MCF 10A (cell line): ENCODE measurements at places on chromosomes 12 and 14.

DNA sequence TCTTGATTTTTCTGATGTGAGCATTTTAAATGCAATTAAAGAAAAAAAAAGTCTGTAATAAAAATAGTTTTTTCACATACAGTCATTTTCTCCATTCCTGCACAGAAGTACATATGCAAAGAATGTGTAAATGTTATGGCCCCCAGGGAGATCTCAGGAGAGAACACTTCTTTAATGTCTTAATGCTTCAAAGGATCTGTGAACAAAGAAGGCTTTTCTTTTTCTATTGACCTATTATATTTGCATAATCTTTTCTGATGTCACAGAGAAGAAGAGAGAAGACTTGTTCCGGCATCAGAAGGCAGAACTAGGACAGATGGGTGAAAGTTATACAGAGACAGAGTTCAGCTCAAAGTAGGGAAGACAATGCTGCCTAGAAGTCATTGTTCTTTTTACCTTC, 413.5 kb upstream of the STXBP6 start:
- DNase-seq = no peak

- no peak for DNase-seq
These were observed 587 bp upstream of the C12orf75 start for GRCh38 chr12:105329926-105330282.

- DNase-seq = no peak
These were observed 138.3 kb downstream of the PLXNC1 start for GRCh38 chr12:94286583-94287244.

DNA sequence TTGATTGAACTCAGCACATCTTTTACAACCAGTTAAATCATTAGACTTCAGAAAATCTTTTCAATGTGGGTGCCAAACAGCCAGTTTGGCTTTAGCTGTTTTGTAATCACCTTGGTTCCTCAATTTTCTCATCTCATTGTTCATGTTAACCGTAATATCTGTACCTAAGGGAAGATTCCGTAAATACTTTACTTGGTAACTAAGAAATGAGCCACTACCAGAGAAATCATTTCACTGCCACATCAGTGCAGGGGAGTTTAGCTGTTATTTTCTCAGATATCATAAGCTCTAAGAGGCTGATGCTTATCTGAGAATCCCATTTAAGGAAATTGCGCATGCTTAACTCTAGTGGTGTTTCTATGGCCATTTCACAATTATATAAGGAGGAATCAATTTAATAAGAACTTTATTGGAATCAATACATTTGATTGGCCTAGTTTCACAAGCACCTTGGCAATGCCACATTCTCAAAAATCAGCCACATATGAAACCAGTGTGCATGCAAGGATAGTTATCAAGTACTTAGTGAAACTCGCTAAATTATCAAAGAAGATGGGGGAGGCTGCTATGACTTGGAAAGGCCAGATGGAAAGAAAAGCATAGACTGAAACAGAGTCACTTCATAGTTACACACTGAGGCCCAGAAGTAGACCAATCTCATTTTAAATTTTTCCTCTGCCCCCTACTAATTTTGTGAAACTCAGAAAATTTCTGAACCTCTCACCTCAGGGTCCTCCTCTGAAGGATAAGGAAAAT, 28.1 kb upstream of the IL22 start:
- DNase-seq = no peak

DNA sequence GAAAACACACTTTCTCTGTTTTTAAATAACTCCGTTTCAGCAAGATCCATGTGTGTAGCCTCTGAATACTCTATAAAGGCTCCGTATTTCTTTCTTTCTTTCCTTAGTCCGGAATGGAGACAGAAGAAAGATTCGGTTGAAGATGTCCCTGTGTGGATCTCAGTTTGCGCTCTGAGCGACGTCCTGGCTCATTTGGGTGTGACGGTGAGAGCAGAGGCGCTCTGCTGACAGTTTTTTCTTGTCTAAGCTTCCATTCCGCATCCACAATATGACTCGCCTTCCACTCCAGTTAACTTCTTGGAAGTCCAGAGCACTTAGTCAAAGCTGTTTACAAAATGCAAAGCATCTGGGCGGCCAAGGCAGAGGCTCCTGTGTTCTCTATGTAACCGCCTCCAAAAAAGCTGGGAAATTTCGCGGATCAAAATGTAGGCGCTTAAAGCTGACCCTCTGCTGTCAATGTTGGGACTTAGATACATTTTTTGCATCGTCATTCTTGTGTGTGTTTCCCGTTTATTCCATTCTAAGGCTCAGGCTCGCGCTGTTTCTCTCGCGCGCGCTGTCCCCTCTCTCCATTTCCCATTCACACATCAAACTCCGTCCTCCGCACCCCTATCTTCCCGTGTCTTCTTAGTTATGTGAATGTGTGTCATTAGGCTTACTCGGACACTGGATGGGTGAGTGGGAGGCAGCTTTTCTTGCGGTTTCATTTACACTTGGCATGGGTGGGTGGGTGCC, 880 bp upstream of the FLRT2 start:
- peak; percentile 64 for DNase-seq

- DNase-seq = no peak
These were observed 260.8 kb upstream of the AMIGO2 start for GRCh38 chr12:47340411-47341015.

DNA sequence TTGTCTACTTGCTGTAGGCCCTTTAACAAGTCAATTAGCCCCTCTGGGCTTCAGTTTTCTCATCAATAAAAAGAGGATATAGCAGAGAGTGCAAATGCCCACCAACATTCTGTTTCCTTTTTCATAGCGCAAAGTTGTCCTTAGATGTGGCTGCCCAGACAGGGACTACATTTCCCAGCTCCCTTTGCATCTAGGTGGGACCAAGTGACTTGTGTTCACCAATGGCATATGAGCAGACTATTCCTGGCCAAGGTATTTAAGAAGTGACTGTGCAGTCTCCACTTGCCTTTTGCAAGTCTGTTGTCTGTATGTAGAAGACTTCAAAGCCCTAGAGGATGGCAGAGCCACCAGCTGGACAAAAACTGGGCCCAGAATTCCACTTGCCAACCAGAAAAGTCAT, 59.7 kb downstream of the DAO start:
- DNase-seq = peak; percentile 24

- no peak for DNase-seq
These were observed 10.2 kb downstream of the DLST start for GRCh38 chr14:74891870-74892269.

DNA sequence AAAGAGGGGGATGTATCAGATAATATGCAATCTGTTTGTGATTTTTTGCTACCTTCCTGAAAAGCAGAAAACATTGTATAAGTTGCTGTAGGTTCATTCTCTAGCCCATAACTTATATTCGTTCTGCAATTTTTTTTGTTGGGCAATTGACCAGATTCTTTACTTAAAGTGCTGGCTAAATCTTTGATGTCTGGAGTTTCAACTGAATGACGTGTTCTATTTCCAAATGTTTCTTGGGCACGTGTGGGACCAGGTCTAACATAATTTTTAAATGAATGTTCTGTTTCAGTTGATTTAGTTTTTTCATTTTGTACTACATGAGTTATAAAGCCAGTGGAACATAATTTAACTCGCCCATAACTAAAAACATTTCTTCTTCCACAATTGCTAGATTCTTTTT, 3.8 kb downstream of the MLH3 start:
- no peak for DNase-seq

DNA sequence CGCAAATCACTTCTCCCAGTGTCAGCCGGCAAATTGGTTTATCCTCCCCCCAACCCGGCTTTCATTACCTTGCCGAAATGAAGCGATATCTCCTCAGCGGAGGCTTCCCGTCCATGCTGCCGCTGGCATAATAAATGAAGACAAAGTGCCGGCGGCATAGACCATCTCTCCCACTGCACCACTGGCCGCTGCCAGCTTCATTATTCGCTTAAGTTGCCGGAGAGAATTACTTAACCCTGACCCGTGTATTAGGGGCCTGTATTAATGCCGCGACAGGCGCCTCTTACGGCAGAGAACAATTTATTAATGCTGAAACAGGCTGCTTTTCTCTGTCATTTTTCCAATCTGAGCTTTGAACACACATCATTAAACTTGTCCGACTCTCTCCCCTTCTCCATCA, 17.5 kb upstream of the GPATCH2L start:
- no peak for DNase-seq

- no peak for DNase-seq
These were observed 468.1 kb downstream of the NPAS3 start for GRCh38 chr14:33406766-33407165.

DNA sequence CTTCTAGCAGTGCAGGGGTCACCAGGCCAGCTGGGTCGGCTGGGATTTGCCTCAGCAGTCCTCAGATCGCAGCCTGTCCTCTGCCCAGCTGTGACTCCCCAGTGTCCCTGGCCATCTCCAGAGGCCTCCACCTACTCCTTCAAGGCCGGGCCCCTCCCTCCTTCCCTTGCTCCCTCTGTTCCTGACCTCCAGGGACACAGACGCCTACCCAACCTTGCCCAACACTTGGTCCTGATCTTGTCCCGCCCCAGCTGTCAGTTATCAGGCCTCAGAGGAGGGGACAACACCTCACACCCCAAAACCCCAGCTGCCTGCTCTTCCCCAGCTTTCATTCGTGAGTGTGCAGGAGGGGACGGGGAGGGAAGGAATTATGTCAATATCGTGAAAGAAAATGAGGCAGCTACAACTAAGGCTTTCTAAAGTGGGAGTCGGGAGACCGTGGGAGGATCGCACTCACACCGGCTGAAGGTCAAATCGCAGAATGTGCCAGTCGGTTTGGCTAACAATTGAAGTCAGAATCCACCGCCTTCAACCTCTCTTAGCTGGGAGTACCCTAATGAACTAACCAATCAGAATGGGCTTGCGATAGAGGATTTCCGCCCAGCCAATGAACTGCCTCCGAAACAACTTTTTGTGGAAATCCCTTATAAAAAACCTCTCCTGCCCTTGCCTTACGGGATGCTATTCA, 9.4 kb upstream of the PLBD2 start:
- no peak for DNase-seq

- DNase-seq = no peak
These were observed 234.7 kb downstream of the CCDC91 start for GRCh38 chr12:28424965-28425364.

GRCh38 chr14:83120187-83120586, 1586.5 kb upstream of the SEL1L start:
- DNase-seq = peak; percentile 17

DNA sequence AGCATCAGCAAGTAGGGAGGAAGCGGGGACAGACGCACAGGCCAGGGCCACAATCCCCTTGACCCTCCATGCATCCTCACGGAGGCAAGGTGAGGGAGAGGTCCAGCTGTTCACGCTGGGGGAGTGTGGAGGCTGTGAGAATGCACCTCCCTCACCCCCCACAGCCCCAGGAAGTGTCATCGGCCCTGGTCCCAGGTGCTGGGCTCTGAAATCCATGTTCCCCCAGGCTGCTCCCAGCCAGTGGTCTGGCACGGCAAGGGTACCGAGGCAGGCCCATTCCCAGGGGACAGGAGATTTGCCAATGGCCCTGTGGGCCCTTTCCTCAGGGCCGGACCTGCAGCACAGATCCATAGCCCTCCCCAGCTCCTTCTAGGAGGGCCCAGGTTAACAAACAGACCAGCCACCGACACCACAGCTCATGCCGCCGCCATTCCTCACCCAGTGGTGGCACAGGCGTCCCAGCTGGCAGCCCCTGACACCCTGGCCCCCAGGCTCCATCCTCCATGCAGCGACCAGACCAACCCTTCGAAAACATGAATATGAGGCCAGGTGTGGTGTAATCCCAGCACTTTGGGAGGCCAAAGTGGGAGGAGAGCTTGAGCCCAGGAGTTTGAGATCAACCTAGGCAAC, 21.9 kb upstream of the EIF5 start:
- DNase-seq = no peak

DNA sequence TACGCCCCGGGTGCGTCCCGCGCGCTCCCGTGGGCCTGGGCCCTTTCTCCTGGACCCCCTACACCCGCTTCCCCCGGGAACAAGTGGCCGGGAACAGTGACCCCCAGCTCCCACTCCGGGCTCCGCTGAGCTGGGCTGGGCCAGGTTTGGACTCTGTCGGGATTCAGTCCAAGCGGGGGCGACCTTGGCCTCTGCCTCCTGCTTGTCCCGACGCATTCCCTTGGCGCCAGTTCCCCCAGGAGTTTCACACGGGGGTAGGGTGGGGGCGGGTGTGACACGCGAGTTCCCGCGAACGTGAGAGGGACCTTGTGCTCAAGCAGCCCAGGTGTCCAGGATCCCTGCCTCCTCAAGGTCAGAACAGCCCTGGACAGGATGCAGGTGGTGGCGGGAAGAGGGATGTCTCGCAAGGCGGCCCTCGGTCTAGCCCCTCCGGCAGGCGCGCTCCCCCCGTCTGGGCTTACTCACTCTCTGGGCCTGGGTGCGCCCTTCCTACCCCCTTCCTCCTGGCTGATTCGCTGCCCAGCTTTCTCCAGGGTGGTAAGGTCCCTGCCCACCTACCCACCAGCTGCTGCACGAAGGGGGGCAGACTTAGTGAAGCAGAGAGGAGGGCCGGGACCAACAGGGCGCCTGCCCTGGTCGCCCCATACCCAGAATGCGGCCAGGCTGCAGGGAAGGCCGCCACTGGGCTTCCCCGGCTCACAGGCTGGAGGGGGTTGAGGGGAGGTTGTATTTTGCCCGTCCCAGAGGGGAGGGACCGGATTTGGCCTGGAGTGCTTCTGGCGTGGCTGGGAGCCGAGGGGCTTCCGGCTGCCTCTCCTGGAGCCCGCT, 862 bp downstream of the CRIP2 start:
- peak; percentile 66 for DNase-seq

DNA sequence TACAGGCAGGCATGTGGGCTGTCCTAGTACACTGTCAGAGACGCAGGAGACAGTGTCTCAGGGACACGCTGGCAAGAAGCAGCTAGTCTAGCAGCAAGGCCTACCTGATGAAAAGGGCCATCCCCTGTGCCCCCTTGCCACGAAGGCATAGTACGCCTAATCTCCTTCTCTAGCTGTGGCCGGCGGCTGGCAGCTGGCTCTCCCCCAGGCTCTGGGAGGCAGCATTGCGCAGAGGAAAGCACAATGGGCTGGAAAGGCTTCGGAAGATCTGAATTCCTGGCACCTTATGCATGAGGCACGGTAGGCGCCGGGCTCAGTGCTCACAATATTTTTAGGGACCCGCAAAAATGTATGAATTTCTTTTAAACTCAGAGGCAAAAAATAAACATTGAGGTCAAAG, 16.0 kb upstream of the PLEKHH1 start:
- no peak for DNase-seq

GRCh38 chr14:99512110-99512449, 30.9 kb downstream of the CCNK start:
- DNase-seq = no peak

DNA sequence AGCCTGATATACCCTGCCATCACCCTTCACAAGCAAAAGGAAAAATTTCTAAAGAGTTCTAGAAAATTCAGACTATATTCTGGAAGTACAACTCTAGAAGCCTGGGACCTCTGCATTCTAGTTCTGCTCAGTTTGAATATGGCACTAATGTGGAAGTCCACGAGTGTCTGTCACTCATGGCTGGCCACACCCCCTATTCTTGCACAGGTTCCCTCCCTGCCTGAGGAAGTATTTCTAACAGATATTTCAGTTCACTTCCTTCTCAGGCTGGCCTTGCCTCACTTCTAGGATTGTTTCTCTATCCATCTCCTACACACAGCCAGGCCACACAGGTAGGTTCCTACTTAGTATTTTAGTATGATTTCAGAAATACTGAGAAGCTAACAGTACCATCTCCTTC, 67.4 kb downstream of the PHLDA1 start:
- DNase-seq = no peak

- DNase-seq = no peak
These were observed at the start of gene ISM2 for GRCh38 chr14:77498120-77498979. TSS of gene ISM2 (minus strand) at chr14:77498816. CDS start at chr14:77498793, 23 bp downstream.
